ENCODE measurements at places on chromosomes 6 and 20.
A peak's percentile ranks its signal among the peaks of the same experiment; 100 is the strongest.

- DNase-seq: peak; percentile 14
These were observed 199.0 kb downstream of the DLL1 start for GRCh38 chr6:170091639-170092579.

GRCh38 chr20:48718786-48719578 lies 108.8 kb downstream of the PREX1 start:
- DNase-seq: no peak

GRCh38 chr6:161254126-161254463 lies 19.8 kb downstream of the AGPAT4 start:
- DNase-seq: no peak

DNA sequence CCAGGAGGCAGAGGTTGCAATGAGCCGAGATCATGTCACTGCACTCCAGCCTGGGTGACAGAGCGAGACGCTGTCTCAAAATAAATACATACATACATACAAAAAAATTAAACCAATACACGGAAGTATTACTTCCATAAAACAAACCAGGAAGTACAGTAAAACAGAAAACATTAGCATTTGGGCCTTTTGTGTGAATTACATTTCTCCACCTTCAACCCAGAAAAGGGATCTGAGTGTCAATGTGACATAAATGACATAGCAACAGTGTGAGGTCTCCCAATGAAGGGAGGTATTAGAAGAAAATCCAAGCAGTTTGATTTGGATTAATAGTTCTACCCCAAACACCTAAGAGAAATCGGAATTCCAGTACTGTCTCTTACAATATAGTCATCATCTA lies 10.1 kb downstream of the CSNK2A1 start:
- DNase-seq: no peak

- DNase-seq: no peak
These were observed 26.9 kb downstream of the STK35 start for GRCh38 chr20:2128542-2128941.

DNA sequence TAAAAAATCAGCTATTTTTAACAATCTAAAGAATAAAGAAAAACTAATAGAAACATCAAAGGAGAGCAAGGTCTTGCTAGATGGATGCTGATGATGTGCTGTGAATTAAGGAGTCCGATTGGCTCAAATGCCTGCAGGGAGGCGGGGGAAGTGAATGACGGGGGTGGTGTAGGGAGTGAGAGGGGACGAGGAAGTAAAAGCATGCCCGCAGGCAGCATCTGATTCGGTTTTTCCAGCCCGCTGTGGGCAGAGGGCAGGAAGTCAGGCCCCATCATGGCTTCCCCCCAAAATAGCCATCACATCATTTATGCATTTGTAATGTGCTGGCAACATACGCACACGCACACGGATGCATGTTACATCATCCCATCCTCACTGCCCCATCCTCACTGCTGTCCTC lies 10.3 kb downstream of the RSPO4 start:
- no peak for DNase-seq
